ENCODE measurements at places on chromosomes 2 and 18.

GRCh38 chr2:227479865-227480475 is 8.0 kb downstream of the AGFG1 start:
- DNase-seq: no peak

DNA sequence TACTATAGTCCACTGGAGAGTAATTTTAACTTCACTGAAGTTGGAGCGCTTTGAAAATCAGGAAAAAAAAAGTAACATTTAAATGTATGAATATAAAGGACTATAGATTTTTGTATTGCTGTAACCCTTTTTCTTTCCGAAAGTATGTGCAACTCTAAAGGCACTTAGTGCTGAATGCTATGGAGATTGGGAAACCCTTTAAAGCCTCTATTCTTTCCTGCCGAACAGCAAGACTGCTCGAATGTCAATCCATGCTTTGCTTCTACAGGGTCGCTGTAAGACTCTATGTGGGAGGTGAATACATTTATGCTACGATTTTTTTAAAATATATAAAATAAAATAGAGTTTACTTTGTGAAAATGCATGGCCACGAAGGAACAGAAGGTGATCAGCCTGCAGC is 825 bp downstream of the GRB14 start:
- DNase-seq: no peak

DNA sequence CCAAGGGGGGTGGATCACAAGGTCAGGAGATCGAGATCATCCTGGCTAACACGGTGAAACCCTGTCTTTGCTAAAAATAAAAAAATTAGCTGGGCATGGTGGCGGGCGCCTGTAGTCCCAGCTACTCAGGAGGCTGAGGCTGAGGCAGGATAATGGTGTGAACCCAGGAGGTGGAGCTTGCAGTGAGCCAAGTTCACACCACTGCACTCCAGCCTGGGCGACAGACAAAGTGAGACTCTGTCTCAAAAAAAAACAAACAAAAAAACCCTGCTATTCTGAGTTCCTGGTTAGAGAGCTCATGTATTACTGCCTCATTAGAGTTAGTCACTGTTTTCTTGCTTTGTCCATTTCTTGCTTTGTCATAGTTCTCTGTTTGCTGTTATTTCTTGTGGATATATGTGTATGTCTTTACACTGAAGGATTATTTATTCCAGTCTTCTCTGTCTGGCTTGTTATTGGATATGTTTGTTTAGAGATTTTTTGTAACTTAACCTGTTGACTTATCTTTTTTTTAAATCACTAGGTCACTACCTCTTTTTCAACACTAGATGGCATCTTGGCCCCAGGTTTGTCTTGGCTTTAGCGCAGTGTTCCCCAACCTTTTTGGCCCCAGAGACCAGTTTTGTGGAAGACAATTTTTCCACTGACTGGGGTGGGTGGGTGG is 17.0 kb downstream of the TTLL4 start:
- DNase-seq: no peak

DNA sequence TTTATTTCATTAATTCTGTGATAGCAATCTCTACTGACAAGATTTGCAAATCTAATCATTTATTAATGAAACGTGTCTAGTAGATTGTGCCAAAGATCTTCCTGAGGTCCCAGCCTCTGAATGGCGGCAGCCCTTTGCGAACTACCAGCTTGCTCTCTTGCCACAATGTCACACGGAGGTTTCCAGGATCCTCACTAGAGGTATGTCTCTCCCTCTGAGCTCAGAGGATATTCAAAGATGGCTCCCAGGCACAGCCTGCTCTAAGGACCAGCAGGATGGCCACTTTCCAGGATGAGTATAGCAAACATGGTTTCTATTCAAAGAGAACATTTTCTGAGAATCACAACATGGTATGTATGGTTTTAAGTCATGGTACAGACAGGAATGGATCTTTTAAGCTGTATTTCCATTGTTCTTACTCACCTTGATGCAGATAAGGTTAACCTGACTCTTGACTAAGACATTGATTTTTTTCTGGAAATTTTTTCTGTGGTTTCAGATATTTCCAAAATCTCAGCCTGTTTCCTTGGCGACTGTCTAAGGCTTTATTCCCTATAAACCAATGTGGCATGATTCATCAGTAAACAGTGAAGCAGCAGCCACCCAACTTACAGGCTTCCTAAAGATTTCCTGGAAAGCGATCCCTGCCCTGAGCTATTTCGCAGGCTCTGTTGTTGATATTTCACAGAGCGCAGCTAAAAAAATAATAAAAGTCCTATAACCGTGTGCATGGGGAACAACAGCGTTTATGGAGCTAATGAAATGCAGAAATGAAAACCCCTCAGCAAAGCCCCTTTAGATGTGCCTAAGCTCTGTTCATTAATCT is 54.1 kb upstream of the KLF7 start:
- DNase-seq: no peak

DNA sequence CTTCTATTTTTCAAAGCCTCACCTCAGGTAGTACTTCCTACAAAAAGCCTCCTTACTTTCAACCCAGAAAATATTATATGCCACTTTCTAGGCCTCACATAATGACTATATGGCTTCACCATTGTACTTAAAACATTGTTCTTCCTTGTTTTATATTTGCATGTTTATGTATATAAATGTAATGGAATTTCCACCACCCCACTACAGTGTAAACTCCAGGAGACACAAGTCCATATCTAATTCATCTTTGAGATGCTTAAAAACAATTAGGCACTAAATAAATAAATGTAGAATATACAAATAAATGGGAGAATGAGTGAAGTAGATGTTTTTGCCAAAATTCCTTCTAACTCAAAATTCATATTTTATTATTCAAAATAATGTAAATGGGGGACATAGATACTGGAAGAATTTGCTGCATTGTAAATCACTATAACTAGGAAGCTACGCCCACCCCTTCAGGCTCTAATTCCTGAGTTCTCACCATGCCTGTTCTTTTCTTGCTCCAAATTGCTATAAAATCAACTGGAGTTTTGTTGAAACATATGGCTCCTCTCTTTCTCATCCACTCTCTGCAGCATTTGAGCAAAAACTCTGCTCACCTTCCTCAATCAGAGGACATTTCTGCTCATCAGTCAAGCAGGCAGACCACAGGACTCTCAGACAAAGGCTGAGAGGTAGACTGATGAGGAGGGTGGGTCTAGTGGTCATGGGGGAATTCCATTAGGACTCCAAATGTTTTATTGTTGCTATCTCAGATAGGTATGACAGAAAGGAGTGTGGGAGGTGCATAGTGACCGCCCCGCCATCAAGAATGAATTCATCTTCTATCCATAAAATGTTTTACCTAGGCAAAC is 243.0 kb downstream of the HNMT start:
- DNase-seq: no peak

DNA sequence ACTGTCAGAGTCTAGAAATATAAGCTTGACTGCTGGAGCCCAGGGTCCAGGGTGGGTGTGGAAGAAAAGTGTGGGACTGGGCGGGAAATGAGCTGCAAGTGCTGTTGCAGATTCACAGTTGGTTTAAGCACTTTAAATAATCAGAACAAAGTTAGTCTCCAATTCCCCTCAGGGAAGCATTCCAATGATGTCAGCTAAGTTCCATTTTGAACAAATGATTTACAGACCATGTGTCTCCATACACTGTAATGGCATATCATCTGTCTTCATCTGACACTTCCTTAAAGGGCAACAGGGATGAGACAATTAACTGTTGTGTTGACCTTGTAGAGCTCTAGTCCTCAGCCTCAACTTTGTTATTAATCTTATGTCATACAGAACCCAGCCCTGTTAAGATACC is 31.5 kb upstream of the REG3A start:
- DNase-seq: no peak

DNA sequence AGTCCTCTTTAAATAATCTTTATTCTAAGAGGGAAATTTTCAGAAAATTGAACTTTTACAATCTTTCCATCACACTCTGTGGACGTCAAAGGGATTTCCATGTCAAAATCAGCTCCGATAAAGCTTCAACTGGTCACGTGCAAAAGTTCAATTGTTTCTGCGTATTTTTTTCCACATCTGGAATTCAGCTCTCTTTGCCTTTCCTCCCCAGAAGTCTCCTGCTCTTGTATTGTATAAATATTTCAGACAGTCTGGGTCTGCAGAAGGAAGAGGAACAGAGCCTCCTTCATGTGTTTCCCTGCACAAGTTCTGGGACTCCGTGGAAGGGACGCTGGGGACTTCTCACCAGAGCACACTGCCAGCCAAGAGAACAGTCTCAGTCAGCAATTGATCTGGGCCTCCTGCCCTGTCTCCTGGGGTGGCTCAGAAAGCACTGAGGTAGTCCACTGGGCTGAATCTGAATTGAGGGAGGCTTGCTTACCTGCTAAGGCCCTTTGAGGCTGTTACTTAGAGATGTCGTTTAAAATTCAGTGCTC is 251.5 kb downstream of the TFCP2L1 start:
- DNase-seq: no peak

DNA sequence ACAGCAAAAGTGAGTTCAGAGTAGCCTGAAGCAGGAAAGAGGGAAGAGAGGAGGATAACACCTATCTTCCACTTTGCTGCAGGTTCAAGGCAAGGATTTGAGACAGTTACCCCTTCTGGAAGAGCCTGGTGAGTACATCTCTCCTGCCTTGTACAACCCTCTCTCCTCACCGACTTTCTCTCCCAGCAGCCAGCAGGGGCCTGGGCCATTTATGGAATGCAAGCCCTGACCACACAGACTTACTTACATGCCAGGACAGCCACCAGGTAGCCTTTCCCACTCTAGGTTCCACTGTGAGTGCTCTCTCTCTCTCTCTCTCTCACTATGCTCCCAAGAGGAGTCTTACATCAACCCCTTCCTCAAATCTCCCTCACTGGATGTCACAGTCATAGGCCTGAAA is 57.0 kb downstream of the BCL11A start:
- DNase-seq: no peak

DNA sequence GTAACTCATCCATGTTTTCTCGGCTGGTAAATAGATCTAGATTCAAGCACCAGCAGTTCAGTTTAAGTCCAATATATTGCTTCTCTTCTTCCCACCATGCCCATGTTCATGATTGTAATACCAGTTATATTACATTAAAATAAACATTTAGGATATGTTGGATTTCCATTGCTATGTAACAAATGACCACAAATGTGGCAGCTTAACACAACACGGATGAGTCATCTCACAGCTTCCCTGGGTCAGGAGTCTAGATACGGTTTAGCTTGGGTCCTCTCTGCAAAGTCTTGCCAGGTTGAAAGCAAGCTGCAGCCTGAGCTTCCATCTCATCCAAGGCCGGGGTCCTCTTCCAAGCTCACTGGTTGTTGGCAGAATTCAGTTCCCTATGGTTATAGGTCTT is 39.4 kb upstream of the SMAD2 start:
- DNase-seq: no peak

- DNase-seq: no peak
Measured at GRCh38 chr18:23354625-23355024, 98.5 kb upstream of the RIOK3 start.

- DNase-seq: no peak
Measured at GRCh38 chr18:73638709-73639108, 508.9 kb downstream of the FBXO15 start.
